ENCODE measurements at places on chromosomes 6 and 20. TPM values are rescaled to one million over a fixed set of nuclear protein-coding genes. Genes with fewer than 3 reads are reported as not detected.

The ASIP gene
- not detected for total RNA-seq

The GNAS gene
- total RNA-seq = 632 TPM

The PRR18 gene
- total RNA-seq = not detected

GRCh38 chr20:64077094-64077493 lies 2.2 kb downstream of the RGS19 start:
- no peak for DNase-seq

- no peak for DNase-seq
Observed at GRCh38 chr6:39005774-39006173, 42.8 kb upstream of the GLP1R start.

- DNase-seq = no peak
Observed at GRCh38 chr6:35152067-35152707, 11.0 kb upstream of the TCP11 start.

GRCh38 chr20:37356387-37356786 lies 10.4 kb downstream of the SRC start:
- DNase-seq = no peak

- DNase-seq = no peak
Observed at GRCh38 chr6:131292145-131292938, 157.1 kb downstream of the AKAP7 start.

DNA sequence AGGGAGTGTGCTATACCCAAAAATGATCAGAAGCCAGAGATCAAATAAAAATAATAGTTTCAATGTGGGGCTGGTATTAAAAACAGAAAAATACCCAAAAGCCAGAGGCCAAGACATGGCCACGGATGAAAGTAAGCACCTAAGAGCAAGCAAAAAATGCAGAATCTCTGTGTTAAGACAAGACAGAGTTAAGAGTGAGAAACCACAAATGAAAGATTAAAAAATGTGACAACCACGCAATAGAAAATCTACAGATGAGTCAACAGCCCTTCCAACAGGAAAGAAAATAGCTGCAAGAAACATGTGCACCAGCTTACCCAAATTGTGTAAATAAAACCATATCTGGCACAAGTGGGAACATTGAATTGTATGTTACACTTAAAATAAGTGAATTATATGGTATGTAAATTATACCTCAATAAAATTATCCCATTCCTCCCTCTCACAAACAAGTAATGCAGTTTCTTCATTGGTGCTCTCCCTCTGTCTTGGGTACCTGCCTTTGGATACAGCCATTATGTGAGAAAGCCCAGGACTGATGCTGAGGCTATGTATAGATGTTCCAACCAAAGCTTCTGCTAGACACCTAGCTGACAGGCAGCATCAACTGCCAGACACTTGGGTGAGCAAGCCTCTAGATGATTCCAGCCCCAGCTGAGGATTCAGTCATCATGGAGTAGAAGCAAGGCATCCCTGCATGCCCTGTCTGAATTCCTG lies 55.3 kb upstream of the UFL1 start:
- no peak for DNase-seq
